ENCODE measurements at places on chromosomes 3 and 15.

- DNase-seq = no peak
Measured at GRCh38 chr15:36691579-36692357, 112.3 kb downstream of the CDIN1 start.

GRCh38 chr15:33534642-33535041 is 223.9 kb downstream of the RYR3 start:
- DNase-seq = no peak

DNA sequence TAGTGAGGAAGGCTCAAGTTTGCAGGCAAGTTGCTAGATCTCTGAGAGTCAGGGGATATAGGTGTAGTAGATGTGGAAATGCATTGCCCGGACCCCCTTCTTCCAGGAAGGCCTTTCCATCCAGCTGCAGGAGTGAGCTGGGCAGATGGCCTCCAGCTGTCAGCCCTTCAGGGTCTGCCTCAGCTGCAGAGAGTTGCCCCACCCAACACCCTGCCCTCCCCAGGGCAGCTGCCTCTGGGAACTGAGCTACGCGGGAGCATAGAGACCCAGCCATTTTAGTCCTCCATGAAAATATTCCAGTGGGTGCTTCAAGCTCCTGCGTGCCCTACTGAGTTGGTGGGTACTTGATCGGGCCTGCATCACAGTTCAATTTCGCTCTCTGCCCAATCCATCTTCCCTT is 29.6 kb downstream of the SPG21 start:
- DNase-seq = no peak

- no peak for DNase-seq
Measured at GRCh38 chr15:46344915-46345314, 710.1 kb downstream of the SQOR start.

GRCh38 chr3:62534326-62534725 is 161.0 kb upstream of the FEZF2 start:
- DNase-seq = no peak

DNA sequence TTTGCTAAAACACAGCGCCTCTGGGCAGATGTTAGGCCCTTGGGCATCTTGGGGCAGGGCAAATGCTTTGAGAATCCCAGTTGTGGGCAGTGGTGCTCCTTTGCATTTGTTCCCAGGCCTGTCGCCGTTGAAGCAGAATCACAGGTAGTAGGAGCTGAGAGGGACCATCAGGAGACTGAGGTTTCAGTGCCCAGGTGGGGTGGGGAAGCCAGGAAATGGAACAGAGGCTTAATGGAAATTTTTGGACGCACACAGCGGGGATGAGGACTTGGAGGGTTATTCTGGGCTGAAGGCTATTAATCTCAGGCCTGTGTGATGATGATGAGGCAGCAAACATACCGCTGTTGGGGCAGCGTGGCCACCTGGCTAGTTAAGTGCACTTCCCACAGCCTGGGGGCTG is 99.5 kb downstream of the SV2B start:
- DNase-seq = no peak

GRCh38 chr3:45524565-45524964 is 70.0 kb upstream of the LIMD1 start:
- no peak for DNase-seq

DNA sequence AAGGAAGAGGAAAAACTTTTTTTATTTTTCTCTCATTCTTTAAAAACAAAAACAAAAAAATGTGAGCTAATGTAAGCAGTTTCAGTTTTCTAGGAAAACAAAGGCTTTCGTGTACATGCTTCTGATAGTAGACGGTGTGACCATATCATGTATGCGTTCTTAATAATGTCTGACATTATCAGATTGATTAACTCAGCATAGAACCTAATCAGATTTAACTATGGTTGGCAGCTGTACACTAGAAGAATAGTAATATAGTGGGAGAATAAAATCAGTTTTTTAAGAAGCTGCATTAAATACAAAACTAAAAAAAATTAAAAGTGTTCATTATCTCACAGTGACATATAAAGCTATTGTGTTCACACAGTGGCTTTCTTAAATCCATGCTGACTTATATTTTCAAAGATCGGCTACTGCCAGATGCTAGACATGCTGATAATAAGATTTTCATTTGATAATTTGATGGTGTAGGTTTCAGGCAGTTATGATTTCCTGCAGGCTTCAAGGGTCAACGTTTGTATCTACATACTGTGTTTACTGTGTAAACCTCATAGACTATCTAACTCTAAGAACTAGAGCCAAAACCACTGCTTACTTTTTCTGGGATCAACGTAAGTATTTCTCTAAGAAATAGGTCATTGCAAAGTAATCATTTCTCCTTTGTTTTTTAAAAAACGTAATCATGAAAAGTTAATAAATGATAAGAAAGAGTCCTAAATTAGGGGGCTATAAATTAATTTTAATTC is 74.0 kb downstream of the UBE2E2 start:
- DNase-seq = no peak

GRCh38 chr3:81863756-81864155 is 102.3 kb upstream of the GBE1 start:
- no peak for DNase-seq

DNA sequence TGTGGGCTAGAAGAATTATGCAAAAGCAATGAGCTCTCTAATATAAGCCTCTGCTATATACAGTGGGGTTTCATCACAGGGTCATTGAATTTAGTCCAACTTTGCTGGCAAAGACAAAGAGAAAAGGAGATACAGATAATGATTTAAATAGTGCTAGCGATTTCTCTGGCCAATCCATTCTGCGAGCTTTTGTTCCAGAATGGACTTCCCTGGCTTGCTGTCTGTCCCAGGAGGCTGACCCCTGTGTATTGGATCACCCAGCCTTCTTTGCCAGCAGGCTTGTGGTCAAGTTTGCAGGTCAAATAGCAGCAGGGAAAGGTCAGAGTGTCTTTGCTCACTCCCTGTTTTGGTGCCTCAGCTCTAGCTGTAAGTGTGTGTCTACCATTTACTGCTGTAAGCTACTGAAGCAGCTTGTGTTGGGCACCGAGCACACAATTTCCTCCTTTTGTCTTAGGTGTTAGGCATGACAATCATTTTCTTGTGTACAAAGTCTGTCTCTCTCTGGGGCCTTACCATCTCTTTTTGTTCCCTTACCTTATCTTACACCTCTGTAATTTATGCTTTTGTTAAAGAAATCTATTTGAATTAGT is 55.7 kb downstream of the UNC13C start:
- no peak for DNase-seq
